ENCODE measurements at places on chromosomes 4 and X.

- DNase-seq = no peak
Observed at GRCh38 chr4:152571770-152572169, 35.9 kb upstream of the FBXW7 start.

DNA sequence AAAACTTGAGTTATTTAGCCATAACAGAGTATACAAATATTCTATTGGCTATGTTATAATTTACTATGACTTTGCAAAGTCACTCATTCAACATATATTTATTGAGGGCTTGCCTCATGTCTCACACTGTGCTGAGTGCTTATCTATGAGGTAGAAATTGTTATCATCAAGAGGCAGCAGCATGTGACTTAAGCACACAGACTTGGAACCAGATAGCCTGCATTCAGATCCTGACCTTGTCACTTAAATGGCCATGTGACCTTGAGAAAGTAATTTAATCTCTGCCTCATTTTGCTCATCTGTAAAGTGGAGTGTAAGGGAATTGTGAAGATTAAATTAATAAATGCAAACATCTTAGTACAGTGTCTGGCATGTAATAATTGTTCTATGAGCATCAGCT lies 10.1 kb upstream of the EXOSC9 start:
- no peak for DNase-seq

DNA sequence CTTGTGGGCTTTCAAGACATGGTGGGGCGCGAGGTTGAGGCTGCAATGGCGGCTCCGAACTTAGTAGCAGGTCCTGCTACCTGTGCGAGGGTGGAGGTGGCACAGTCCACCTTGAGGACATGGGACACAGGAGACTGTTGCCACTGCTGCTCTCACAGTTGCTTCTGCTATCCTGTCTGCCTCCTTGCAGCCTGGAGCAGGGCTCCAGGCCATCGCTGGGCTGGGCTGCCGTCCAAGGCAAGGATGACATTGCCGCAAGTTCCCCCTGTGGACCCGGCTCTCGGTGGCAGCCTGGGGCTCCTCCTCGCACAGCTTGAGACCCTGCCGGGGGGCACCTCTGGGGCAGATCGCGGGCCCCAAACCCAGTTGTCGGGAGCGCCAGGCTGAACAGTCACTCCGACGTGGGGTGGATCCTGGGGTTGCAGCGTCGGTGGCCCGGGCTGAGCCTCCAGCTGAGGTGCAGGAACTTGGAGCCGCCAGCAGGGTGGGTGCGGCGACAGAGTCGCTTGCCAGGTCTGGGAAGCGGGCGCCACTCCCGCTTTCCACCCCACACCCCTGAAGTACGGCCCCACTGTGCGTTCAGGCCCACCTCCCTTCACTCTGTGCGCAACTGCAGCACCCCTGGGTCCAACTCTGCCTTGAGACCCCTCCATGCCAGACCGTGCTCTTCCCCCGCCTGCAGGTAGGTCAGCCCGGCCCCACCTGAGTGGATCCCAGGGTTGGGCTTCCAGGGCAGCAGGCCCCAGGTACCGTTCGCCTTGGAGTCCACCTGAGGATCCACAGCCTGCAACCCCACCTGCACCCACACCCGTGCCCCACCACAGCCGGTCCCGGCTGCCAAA lies 192.7 kb upstream of the NUDT6 start:
- no peak for DNase-seq

GRCh38 chrX:154457491-154458115 lies 478 bp upstream of the PLXNA3 start:
- DNase-seq = no peak

- no peak for DNase-seq
Observed at GRCh38 chr4:6189511-6189910, 10.8 kb downstream of the JAKMIP1 start.

DNA sequence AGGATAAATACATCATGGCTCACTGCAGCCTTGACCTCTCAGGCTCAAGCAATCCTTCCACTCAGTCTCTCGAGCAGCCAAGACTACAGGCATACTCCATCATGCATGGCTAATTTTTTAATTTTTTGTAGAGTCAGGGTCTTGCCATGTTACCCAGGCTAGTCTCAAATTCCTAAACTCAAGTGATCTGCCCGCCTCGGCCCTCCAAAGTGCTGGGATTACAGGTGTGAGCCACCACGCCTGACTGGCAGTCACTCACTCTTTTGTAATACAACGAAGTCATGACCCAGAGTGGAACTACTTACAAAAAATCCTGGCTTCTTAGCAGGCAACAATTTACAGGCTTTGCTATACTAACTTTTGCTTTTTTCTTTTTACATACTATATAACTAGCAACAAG lies 100.7 kb upstream of the MAP3K15 start:
- DNase-seq = no peak

Measured in HS-5 (cell line).